CD4-positive, alpha-beta T cell (primary cell): ENCODE measurements at places on chromosomes 7 and 10. TPM values are rescaled to one million over a fixed set of nuclear protein-coding genes. Genes with fewer than 3 reads are reported as not detected.

GRCh38 chr10:17989908-17990767, 38.4 kb downstream of the SLC39A12 start:
- DNase-seq = no peak

RHEB gene
- 40.3 TPM for total RNA-seq

DNA sequence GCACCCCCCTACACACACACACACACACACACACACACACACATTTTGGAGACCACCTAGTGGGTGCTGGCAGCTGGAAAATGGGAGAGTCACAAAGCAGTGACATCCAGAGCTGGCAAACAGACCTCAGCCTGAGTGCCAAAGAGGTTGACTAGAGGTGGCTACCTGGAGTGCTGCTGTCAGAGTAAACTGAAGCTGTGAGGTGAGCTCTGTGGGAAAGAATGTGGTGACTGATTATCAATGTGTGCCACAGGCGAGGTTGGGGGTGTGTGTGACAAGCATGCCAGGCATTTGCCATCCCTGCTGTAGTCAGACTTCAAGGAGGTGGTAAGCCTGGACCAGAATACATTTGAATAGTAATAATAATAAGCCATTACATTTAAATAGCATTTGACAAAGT, 120.6 kb downstream of the SLIT1 start:
- DNase-seq = no peak

- DNase-seq = no peak
These were observed 965 bp upstream of the AGAP3 start for GRCh38 chr7:151085329-151085690.

GRCh38 chr7:39153113-39153512, 175.4 kb downstream of the POU6F2 start:
- no peak for DNase-seq

DNA sequence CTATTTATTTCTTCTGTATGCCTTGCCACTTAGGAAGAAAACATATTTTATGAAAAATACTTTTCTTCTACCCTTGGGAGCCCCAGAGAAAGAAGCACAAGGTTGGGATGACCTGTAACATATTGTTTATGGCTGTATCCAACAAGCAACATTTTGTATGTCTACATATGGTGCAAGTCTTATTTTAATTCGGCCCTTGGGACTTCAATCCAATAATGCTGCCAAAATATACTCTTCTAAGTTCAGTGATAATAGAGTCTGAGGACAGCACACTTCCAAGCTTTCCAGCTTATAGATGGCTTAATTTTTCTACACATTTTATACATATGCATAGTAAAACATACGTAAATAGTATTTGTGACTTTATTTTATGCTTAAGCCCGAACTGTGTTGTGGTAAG, 318.5 kb upstream of the SEMA3A start:
- no peak for DNase-seq

- no peak for DNase-seq
These were observed 119.3 kb upstream of the PRKCQ start for GRCh38 chr10:6699336-6699735.

- no peak for DNase-seq
These were observed 288.2 kb downstream of the GLRX3 start for GRCh38 chr10:130424418-130424817.

DNA sequence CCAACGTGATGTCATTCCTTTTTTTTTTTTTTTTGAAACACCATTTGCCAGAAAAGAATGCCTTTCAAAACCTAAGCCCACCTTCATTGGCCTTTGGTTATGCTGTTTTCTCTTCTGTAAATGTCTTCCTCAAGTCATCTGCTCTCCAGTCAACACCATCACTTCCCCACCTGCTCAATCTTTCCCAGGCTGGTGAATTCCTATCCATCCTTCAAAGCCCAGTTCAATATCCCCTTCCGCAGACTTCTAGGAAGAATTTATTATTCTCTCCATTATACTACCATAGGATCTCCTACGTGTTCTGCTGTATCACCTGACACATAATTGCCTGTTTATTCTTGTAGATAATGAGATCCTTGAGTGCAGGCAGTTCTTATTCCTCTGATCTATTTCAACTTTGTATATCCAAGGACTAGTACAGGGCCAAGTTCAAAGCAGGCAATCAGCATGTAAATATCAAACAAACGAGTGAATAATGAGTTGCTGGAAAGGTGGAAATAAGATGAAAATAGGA, 73.5 kb upstream of the PRR15 start:
- DNase-seq = no peak

NUDT13 gene
- total RNA-seq = 0.82 TPM

ZNF853 gene
- 2.5 TPM for total RNA-seq

SKIDA1 gene
- total RNA-seq = 0.25 TPM

- no peak for DNase-seq
These were observed 196.4 kb upstream of the PCLO start for GRCh38 chr7:83359108-83359507.

GRCh38 chr7:8200717-8201116, 61.2 kb downstream of the ICA1 start:
- DNase-seq = no peak

PPP3CB gene
- 20.3 TPM for total RNA-seq

DNA sequence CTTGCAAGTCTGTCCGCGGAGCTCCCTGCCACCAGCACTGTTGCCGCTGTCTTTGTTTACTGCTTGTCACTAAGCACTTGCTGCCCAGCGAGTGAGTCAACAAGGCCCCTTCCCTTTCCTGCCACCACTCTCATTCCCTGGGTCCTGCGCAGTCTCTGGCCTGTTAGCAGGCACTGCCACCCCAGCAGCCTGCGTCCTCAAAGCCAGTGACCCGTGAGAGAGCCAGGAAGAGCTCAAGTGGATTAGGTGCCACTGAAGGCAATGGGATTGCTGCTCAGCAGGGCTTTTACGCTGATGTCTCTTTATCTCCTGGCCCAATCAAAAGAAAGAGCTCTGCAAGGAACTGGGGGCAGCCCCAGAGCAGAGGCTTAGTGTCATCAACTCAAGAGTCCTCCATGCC, at the start of gene FRMPD2:
Gene FRMPD2 (minus strand): TSS at position 61 of the 400 bp plus-strand sequence. CDS start 129 bp downstream, outside the sequence.
- DNase-seq = no peak

ECHDC3 gene
- total RNA-seq = 1.5 TPM

GRCh38 chr10:58998924-58999713, 177.3 kb upstream of the PHYHIPL start:
- no peak for DNase-seq

- no peak for DNase-seq
These were observed 46.9 kb upstream of the TRIM8 start for GRCh38 chr10:102597131-102597991.

GRCh38 chr7:40199076-40199802, 64.4 kb downstream of the SUGCT start:
- no peak for DNase-seq

DNA sequence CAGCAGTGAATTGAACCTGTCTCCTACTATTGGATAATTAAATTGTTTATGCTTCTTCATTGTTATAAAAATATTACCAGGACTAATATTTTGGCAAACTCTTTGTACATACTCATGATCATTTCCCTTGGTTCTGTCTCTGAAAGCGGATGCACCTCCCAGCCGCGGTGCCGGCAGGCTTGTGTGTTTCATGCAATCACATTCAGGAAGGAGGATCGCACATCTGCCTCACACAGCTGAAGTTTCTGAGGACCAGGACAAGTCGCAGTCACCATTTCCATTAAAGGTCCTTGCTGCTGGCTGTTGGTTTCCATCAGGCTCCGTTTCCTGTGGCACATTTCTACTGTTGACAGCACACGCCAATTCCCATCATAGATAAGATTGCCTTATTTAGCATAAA, 117.8 kb upstream of the SHH start:
- DNase-seq = no peak

GRCh38 chr10:60367431-60367830, 22.2 kb downstream of the ANK3 start:
- DNase-seq = no peak

GRCh38 chr10:8844141-8844540, 789.7 kb downstream of the GATA3 start:
- no peak for DNase-seq

GRCh38 chr10:75688506-75689300, 257.3 kb downstream of the LRMDA start:
- DNase-seq = no peak

- no peak for DNase-seq
These were observed 28.8 kb upstream of the DNAH11 start for GRCh38 chr7:21514062-21514461.

- DNase-seq = no peak
These were observed 30.7 kb upstream of the EPC1 start for GRCh38 chr10:32377458-32378259.

CNPY1 gene
- not detected for total RNA-seq

- no peak for DNase-seq
These were observed 21.7 kb downstream of the HIBADH start for GRCh38 chr7:27640884-27641574.

GRCh38 chr10:110175406-110175805, 32.0 kb upstream of the MXI1 start:
- DNase-seq = no peak

DNA sequence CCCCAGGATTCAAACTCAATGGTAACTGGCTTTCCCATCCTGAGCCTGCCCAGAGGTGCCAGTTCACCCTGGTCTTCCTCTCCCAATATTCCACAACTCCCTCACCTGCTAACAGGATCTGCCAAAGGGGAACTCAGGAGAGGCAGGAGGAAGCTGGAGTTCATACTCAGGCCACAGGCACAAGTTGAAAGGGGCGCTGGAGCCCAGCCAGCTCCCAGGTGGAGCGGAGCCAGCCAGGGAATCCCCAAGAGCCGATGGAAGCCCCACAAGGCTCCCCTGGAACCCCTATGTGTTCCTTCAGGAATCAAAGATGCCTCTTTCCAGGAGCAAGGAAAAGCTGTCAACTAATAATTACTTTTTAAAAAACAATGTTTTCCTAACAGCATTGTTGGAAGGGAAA, 63.5 kb downstream of the SH3PXD2A start:
- DNase-seq = no peak

DNA sequence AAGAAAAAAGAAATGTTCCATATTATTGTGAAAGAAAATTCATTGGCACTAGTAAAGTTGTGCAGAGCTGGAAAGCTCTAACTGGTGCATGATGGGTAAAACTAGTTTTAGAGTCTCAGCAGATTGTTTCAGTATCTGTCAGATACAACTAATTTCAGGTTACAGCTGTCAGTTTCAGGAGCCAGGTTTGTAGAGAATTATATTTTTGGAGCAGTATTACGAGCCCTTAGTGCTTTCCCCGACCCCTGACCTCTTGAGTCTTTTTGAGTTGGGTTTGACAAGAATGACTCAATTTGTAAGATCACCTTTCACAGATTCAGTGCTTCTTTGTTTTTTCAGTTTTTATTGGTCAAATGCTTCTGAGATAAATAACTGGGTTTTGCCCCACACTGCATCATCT, 366.4 kb upstream of the PLXDC2 start:
- no peak for DNase-seq

DNA sequence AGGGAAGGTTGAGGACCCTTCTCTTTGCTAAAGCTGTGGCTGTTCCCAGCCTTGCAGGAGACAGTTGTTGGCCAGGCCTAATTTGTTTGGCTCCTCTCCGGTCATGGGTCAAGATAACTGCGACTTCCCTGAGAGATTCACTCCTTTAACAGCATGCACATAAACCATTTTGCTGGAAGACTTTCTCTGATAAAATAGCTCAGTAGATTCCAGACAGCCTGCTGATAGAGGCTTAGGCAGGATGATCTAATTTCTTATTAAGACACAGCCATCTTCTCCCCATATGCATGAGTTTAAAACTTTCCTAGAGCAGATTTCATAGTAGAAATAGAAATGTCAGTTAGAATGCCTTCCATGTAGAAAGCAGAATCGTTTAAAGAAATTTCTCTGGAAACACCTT, 181.9 kb downstream of the WNT2 start:
- DNase-seq = no peak

DNA sequence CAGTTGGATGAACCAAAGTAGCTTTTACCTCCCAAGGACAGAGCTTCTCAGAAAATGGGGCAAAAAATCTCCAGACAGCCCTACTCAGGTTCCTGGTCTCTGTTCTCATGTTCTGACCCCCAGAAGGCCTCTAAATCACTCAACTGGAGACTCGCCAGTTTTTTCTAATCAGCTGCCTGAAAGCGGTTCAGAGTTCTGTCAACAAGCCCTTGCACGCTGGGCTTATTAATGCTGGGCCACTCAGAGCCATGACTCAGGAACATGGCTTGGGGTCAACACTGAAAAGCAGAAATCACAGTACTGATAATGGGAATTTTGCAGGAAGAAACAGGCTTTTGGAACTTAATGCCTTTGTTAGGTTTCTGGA, 15.3 kb downstream of the ECHDC3 start:
- DNase-seq = no peak

SPDYE5 gene
- total RNA-seq = 0.20 TPM

DNA sequence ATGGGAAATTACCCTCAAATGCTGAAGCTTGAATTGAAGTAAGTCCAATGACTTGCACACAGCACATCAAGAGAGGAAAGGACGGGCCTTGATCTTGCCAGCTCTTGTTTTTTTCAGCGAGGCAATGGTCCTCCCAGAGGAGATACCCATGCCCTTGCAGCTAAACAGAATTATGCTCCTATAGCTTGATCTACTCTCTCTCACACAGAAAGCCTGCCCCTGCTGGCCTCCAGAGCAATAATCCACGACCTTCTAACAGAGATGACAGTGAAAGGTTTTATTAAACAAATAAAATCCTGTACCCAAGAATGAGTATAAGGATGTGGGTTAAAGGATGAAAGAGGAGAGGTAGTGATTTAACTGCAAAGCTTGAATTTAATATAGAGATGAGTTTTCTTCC, 268.0 kb downstream of the ADRA2A start:
- DNase-seq = no peak

TSPAN33 gene
- 3.6 TPM for total RNA-seq

ADAM12 gene
- 1.2 TPM for total RNA-seq

DNA sequence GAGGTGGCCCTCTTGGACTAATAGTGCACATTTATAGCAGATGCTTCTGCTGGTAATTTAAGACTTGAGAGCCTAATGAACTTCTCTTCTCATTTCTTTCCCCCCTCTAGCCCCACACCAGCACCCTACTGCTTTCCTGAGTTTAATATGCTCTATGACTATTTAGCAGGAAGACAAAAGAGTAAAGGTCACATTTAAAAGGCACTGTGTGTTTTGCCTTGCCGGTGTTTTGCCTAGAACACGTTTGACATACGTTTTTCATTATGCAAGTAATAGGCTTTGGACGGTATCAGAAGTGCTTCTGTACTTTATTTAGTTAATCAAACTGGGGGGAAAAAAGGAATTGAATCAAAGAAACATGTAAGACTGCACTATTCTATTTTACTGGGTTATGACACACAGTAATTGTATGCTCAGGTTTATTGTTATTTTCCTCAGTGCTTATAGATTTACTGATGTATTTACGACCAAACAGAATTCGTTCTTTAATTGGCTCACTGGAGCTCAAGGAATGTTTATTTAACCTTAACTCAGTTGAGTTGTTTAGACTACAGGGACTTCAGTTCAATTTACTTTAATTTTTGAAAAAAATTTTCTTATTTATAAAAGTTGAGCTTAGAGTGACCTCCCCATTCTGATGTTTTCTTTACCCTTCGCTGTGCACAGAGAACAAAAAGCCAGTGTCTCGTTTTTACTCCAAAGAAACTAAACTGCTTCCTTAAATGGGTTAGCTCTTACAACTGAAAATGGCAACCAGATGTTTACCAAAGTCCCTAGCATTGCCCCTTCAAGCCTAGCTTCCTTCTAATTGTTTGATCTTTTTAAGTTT, 35.4 kb downstream of the CPED1 start:
- DNase-seq = no peak
